Fibroblast of lung (primary cell): ENCODE measurements at places on chromosomes 2 and 18. TPM values are rescaled to one million over a fixed set of nuclear protein-coding genes. Genes with fewer than 3 reads are reported as not detected.

The CFLAR gene
- total RNA-seq, result 80.4 and 86.5 TPM in 2 replicates

The LPIN1 gene
- total RNA-seq, result 149 and 205 TPM in 2 replicates

DNA sequence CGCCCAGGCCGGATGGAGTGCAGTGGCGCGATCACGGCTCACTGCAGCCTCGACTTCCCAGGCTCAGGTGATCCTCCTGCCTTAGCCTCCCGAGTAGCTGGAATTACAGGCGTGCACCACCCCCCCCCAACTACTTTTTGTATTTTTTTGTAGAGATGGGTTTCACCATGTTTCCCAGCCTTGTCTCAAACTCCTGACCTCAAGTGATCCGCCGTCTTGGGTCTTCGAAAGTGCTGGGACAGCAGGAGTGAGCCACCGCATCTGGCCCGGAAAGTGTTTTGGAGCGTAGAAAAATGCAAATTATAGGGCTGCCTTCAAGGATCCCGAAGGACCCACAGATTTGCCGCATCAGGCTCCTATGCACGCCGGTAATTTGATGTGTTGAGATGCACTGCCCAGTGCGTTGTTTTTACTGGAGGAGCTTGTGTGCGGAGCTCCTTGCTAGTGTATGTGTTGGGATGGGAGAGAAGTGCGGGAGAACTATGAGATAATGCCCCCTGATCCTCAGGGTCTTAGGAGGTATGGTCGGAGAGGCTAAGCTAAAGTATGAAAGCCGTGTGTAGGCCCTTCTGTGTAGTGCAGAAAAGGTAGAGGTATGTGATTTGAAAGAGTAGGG lies 1.2 kb upstream of the CLASP1 start:
- no peaks in the 10 kb centered on the region for H3K36me3 ChIP-seq
- DNase-seq, result peak; percentile 34
- H3K4me3 ChIP-seq, result peak overlapping the region; percentile 87
- no peaks in the 10 kb centered on the region for H3K27me3 ChIP-seq

GRCh38 chr2:43220760-43221123 lies 5.7 kb downstream of the ZFP36L2 start:
- DNase-seq, result no peak
- H3K27me3 ChIP-seq, result no peaks in the 10 kb centered on the region
- peaks cover 8% of the 10 kb centered on the region for H3K36me3 ChIP-seq
- peak overlapping the region; percentile 84 for H3K27ac ChIP-seq
- H3K4me1 ChIP-seq, result peaks cover 19% of the 10 kb centered on the region
- H3K4me3 ChIP-seq, result peak overlapping the region; percentile 20

The SETBP1 gene
- total RNA-seq, result 4.5 and 4.9 TPM in 2 replicates

- no peaks in the 10 kb centered on the region for H3K4me1 ChIP-seq
- no peak for DNase-seq
- H3K36me3 ChIP-seq, result no peaks in the 10 kb centered on the region
- no peak overlapping the region for H3K27ac ChIP-seq
- H3K4me3 ChIP-seq, result no peak overlapping the region
- peaks cover 5% of the 10 kb centered on the region for H3K27me3 ChIP-seq
These were observed 162.6 kb upstream of the SIX3 start for GRCh38 chr2:44778671-44779476.

The SLC5A7 gene
- total RNA-seq, result not detected in 2 replicates

The NRP2 gene
- 22.9 and 28.7 TPM in 2 replicates for total RNA-seq

DNA sequence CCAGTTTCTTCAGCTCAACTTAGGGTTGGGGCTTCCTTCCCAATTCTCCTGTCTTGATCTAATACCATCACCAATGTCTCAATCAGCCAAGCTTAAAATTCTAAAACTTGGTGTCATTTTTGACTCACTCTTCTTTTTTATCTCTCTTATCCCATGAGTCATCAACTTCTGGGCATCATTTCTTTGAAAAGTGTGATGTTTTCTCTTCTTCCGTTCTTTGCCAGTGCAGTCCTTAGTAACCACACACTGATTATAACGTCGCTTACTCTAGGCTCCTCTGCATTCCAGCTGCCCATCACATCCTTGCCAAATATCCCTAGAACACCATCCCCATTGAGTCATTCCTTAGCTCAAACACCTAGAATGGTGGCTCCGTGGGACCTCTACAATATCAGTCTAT lies 27.4 kb upstream of the MRO start:
- H3K27me3 ChIP-seq, result no peaks in the 10 kb centered on the region
- DNase-seq, result peak; percentile 89
- H3K4me1 ChIP-seq, result no peaks in the 10 kb centered on the region
- no peak overlapping the region for H3K27ac ChIP-seq
- H3K36me3 ChIP-seq, result no peaks in the 10 kb centered on the region
- no peak overlapping the region for H3K4me3 ChIP-seq

DNA sequence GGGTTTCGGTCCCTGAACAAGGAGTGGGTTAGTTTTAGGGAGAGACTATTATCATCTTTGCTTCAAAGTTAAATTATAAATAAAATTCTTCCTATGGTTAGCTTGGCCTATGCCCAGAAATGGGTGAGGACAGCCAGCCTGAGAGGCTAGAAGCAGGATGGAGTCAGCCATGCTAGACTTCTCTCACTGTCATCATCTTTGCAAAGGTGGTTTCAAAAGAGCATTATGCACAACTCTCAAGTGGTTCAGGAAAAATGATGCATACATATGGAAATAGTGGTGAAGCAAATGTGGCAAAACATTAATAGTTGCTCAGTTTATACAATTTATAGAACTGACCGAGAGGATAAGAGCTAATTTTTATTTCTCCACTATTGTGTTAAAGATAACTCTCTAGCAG lies 283.9 kb upstream of the FBXO11 start:
- H3K27me3 ChIP-seq, result no peaks in the 10 kb centered on the region
- no peak overlapping the region for H3K27ac ChIP-seq
- no peak for DNase-seq

DNA sequence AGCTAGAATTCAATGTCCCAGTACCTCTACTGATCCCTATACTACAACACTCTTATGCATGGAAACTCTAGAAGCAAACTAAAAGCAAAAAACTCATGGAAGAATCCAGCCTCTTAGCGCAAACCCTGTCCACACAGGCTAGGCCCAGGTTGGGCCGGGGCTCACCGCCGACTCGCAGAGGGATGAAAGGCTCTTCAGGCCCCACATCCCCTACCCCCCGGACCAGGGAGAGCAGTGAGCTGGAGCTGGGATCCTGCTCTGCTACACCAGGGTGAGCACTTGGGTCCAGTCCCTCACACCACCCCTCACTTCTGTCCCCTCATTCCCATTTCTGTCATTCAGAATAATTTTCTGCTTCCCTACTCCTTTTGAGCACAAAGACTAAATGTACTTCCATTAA lies 2.0 kb downstream of the OST4 start:
- peaks cover 23% of the 10 kb centered on the region for H3K36me3 ChIP-seq
- H3K4me3 ChIP-seq, result peak overlapping the region; percentile 100
- H3K4me1 ChIP-seq, result peaks cover 11% of the 10 kb centered on the region
- no peak for DNase-seq
- no peaks in the 10 kb centered on the region for H3K27me3 ChIP-seq

The KLHL41 gene
- 3.8 and 4.6 TPM in 2 replicates for total RNA-seq

GRCh38 chr18:32698153-32698552 lies 74.7 kb downstream of the KLHL14 start:
- H3K36me3 ChIP-seq, result no peaks in the 10 kb centered on the region
- no peak for DNase-seq
- H3K27me3 ChIP-seq, result no peaks in the 10 kb centered on the region
- H3K4me1 ChIP-seq, result no peaks in the 10 kb centered on the region

- H3K36me3 ChIP-seq, result no peaks in the 10 kb centered on the region
- H3K27ac ChIP-seq, result no peak overlapping the region
- H3K4me3 ChIP-seq, result no peak overlapping the region
- no peak for DNase-seq
These were observed 152.7 kb upstream of the NT5C1B start for GRCh38 chr2:18741895-18742732.

The PLCL1 gene
- 0.83 and 1.3 TPM in 2 replicates for total RNA-seq

The IL36RN gene
- total RNA-seq, result not detected in 2 replicates

DNA sequence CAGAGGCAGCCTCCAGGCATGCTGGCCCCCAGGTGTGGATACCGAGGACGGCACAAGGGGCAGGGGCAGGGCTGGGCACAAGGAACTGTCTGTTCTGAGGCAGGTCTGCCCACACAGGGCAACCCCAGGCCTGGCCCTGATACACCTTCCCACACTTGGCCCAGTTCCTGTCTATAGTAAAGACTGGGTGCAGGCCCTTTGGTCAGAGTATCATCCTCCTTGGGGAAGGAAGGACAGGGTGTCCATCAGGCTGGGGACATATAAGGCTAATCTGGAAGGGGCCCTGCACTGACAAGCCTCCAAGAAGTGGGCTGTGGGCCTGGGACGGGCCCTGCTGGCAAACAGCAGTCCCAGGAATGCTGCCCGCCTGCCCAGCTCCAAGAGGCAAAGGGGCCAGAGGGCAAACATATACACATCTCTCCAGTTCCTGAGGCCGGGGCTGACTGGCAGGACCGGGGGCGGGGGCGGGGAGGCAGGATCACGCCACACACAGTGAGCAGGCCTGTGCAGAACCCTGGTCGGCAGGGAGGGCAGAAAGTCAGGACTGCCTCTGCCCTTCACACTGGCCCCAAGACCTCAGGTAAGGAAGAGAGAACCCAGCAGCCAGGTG lies 18.9 kb downstream of the SDC1 start:
- H3K4me1 ChIP-seq, result no peaks in the 10 kb centered on the region
- H3K27me3 ChIP-seq, result no peaks in the 10 kb centered on the region
- no peak overlapping the region for H3K4me3 ChIP-seq
- H3K27ac ChIP-seq, result no peak overlapping the region

- H3K27me3 ChIP-seq, result no peaks in the 10 kb centered on the region
- H3K4me3 ChIP-seq, result no peak overlapping the region
- DNase-seq, result no peak
- no peak overlapping the region for H3K27ac ChIP-seq
- H3K36me3 ChIP-seq, result no peaks in the 10 kb centered on the region
- peaks cover 12% of the 10 kb centered on the region for H3K4me1 ChIP-seq
These were observed 48.8 kb downstream of the HAUS1 start for GRCh38 chr18:46152808-46153617.

The CELF4 gene
- 0.17 TPM in 1 of 2 replicates, not detected in the other for total RNA-seq

The MGAT4A gene
- total RNA-seq, result 0.17 and 0.26 TPM in 2 replicates

GRCh38 chr2:28273751-28274150 lies 118.9 kb upstream of the FOSL2 start:
- no peak for DNase-seq
- H3K4me1 ChIP-seq, result peaks cover 18% of the 10 kb centered on the region
- no peak overlapping the region for H3K4me3 ChIP-seq
- no peaks in the 10 kb centered on the region for H3K27me3 ChIP-seq

DNA sequence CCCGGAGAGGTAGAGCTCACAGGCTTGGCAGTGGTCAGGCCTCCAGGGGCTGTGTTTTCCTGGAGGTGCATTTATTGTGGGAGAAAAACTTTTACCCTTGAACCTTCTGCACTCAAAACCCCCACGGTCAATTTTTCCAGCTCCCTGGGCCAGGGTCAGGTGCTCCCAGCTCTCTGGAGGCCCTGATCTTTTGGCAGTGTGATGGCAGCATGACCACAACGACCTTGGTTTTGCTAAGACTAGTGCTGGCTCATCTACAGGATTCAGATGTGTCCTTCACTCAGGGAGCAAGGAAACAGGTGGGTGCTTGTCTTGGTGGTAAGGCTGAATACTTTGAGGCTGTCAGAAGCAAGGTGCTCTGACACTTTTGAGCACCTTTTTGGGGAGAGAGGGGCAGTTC lies 92.3 kb downstream of the CCDC93 start:
- no peaks in the 10 kb centered on the region for H3K4me1 ChIP-seq
- H3K4me3 ChIP-seq, result no peak overlapping the region
- no peak for DNase-seq
- H3K27me3 ChIP-seq, result no peaks in the 10 kb centered on the region
